ENCODE measurements at places on chromosomes 4 and X. TPM values are rescaled to one million over a fixed set of nuclear protein-coding genes. Genes with fewer than 3 reads are reported as not detected.

MAGEA3 gene
- total RNA-seq: not detected

PRRG3 gene
- total RNA-seq: not detected

BST1 gene
- total RNA-seq: 62.6 TPM

SHROOM4 gene
- 0.44 TPM for total RNA-seq

SYAP1 gene
- 37.8 TPM for total RNA-seq

VGLL1 gene
- not detected for total RNA-seq

INPP4B gene
- total RNA-seq: 2.8 TPM

NHS gene
- 5.3 TPM for total RNA-seq

FBXO8 gene
- 31.4 TPM for total RNA-seq

SRPX gene
- total RNA-seq: 64.6 TPM

SMIM31 gene
- total RNA-seq: not detected

STS gene
- total RNA-seq: 3.3 TPM

SAGE1 gene
- not detected for total RNA-seq

GPRASP2 gene
- 5.9 TPM for total RNA-seq

SHOX gene
- not detected for total RNA-seq

DMP1 gene
- not detected for total RNA-seq

NSUN7 gene
- under 0.01 TPM for total RNA-seq

POF1B gene
- total RNA-seq: not detected

NLGN3 gene
- 0.22 TPM for total RNA-seq

TMEM31 gene
- not detected for total RNA-seq

OTUD6A gene
- not detected for total RNA-seq

LUZP4 gene
- not detected for total RNA-seq

VCX3A gene
- total RNA-seq: not detected

PCDH7 gene
- 2.2 TPM for total RNA-seq

DGAT2L6 gene
- total RNA-seq: not detected

HTRA3 gene
- total RNA-seq: 7.3 TPM

KIAA1210 gene
- total RNA-seq: not detected

GSX2 gene
- total RNA-seq: not detected

SPARCL1 gene
- not detected for total RNA-seq

NOX1 gene
- total RNA-seq: not detected

ADGRA3 gene
- total RNA-seq: 51.5 TPM

OTC gene
- total RNA-seq: not detected

IL13RA1 gene
- 51.6 TPM for total RNA-seq

TRPC5OS gene
- total RNA-seq: not detected

PCYT1B gene
- total RNA-seq: under 0.01 TPM

SLC4A4 gene
- 10.1 TPM for total RNA-seq

MRFAP1L1 gene
- total RNA-seq: 36.1 TPM

IL2RG gene
- 0.43 TPM for total RNA-seq

TEX13D gene
- not detected for total RNA-seq

SLC7A11 gene
- total RNA-seq: 45.4 TPM

RS1 gene
- total RNA-seq: not detected

EGFL6 gene
- total RNA-seq: 7.7 TPM

CT45A9 gene
- not detected for total RNA-seq

MAGEB6B gene
- not detected for total RNA-seq

EDNRA gene
- 1.3 TPM for total RNA-seq

CFAP299 gene
- 2.9 TPM for total RNA-seq

XAGE2 gene
- total RNA-seq: not detected

PRKG2 gene
- 0.72 TPM for total RNA-seq

LINC00632 gene
- 5.3 TPM for total RNA-seq

PGAM4 gene
- total RNA-seq: not detected

RTL5 gene
- total RNA-seq: 2.4 TPM

SLC26A1 gene
- 0.22 TPM for total RNA-seq

CXXC4 gene
- 0.14 TPM for total RNA-seq

GAGE12C gene
- total RNA-seq: not detected

ARMCX4 gene
- total RNA-seq: 2.2 TPM

SORBS2 gene
- 7.3 TPM for total RNA-seq

AMTN gene
- not detected for total RNA-seq

FREM3 gene
- total RNA-seq: under 0.01 TPM

VCX gene
- not detected for total RNA-seq

VCX2 gene
- total RNA-seq: not detected

Measured in placental pericyte (primary cell).